ENCODE measurements at places on chromosomes 12 and 14.

DNA sequence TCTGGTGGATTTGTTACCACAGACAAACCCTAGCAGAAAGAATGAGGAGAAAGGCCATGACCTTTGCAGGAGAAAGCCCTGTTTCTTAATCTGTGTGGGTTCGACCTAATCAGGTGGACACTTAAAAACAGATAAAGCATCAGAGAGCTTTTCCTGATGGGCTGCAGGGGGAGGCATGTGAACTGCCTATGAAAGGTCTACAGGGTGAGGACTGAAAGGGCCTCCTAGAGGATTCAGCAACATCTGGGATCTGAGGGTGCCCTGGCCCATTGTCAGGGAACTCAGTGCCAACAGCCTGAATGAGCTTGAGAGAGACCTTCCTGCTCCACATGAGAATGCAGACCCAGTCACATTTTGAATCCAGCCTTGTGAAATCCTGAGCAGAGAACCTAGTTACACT lies 178.8 kb upstream of the DDHD1 start:
- no peaks in the 10 kb centered on the region for H3K4me1 ChIP-seq
- H3K4me3 ChIP-seq, result no peak overlapping the region
- no peaks in the 10 kb centered on the region for H3K27me3 ChIP-seq
- no peak overlapping the region for H3K27ac ChIP-seq
- no peak for DNase-seq

DNA sequence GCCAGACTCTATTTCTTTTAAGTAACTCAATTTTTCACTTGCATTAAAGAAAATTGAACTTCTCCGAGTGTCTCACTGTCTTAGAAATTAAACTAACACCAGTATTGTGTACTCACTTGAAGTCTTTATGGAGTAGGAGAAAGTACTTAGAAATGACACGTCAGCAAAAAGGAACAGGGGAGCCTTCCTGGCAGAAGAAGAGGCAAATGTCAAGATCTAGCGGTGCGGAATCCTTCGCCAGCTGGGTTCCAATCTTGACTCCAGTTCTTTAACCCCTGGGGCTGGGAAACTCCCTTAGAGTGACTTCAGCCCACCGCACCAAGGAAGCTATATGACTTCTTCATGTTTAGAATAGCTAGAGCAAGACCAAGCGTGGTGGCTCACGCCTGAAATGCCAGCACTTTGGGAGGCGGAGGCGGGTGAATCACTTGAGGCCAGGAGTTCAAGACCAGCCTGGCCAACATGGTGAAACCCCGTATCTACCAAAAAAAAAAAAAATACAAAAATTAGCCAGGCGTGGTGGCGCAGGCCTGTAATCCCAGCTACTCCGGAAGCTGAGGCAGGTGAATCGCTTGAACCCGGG lies 34.4 kb downstream of the WBP11 start:
- H3K4me3 ChIP-seq, result no peak overlapping the region
- peaks cover 38% of the 10 kb centered on the region for H3K4me1 ChIP-seq
- peak overlapping the region; percentile 91 for H3K27ac ChIP-seq
- H3K27me3 ChIP-seq, result no peaks in the 10 kb centered on the region
- peaks cover 13% of the 10 kb centered on the region for H3K36me3 ChIP-seq

GRCh38 chr14:44420226-44420625 lies 86.9 kb downstream of the FSCB start:
- H3K4me1 ChIP-seq, result no peaks in the 10 kb centered on the region
- no peak for DNase-seq
- no peaks in the 10 kb centered on the region for H3K27me3 ChIP-seq
- H3K36me3 ChIP-seq, result no peaks in the 10 kb centered on the region
- H3K27ac ChIP-seq, result no peak overlapping the region
- H3K4me3 ChIP-seq, result no peak overlapping the region

- no peaks in the 10 kb centered on the region for H3K36me3 ChIP-seq
- no peaks in the 10 kb centered on the region for H3K4me1 ChIP-seq
- H3K27me3 ChIP-seq, result no peaks in the 10 kb centered on the region
- H3K4me3 ChIP-seq, result no peak overlapping the region
- H3K27ac ChIP-seq, result no peak overlapping the region
Observed at GRCh38 chr14:84807673-84808072, 722.3 kb upstream of the FLRT2 start.

GRCh38 chr12:60594035-60594711 lies 998.3 kb downstream of the SLC16A7 start:
- H3K27ac ChIP-seq, result no peak overlapping the region
- DNase-seq, result no peak
- no peaks in the 10 kb centered on the region for H3K36me3 ChIP-seq
- no peak overlapping the region for H3K4me3 ChIP-seq

DNA sequence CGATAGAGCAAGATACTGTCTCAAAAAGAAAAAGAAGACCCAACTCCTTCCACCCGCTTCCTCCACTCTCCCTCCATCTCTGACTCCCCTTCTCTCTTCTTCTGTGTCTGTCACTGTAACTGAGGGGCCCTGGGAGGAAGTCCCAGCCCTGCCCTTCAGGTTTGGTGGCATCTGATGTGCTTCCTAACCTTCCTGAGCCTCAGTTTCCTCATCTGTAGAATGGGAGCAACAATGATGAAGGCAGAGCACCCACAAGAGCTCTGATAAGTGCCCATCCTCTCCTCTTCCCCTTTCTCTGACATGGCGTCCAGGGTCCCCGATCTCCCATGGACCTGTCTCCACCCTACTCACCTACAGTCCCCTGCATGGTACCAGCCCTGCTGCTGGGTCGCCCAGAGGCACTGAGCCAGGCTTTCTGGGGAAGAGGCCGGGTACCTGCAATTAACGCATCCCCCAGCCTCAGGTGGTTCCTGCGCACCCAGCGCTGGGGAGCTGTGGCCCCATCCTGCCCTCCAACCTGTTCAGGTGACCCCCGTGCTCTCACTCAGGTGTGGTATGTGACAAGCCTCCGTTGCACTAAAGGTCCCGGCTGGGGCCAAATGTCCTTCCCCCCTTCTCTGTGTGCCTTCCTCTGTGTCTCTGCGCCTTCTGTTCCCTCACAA lies 13.2 kb downstream of the FOXN4 start:
- no peak for DNase-seq
- H3K27me3 ChIP-seq, result no peaks in the 10 kb centered on the region
- no peak overlapping the region for H3K4me3 ChIP-seq
- H3K27ac ChIP-seq, result no peak overlapping the region

DNA sequence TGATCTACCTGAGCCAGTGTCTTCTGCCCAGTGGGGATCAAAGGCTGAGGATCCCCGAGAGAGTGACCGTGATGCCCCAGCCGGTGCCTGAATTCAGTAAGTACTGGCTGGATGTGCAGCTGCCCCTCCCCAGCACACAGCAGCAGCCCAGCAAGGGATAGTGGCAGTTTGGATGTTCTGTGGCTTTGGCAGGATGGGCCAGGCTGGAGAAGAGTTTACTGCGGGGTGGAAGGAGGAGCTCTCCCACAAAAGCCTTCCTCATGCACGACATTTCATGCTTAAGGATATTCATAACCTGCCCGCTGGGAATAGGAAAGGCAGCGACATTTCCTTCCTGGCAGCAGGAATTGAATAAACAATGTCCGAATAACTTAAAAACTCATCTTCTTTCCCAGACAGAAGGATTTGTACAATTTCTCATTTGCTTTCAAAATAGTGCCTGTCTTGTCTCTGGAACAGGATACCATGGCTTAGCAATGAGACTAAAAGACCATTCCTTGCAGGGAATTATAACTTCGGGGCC lies 135.6 kb upstream of the PRMT8 start:
- H3K4me1 ChIP-seq, result no peaks in the 10 kb centered on the region
- H3K27me3 ChIP-seq, result peaks cover 24% of the 10 kb centered on the region
- H3K27ac ChIP-seq, result no peak overlapping the region
- H3K4me3 ChIP-seq, result no peak overlapping the region
- DNase-seq, result no peak

GRCh38 chr14:106277503-106277902 lies 751.1 kb downstream of the TMEM121 start:
- peak; percentile 72 for DNase-seq
- H3K4me1 ChIP-seq, result peaks cover 72% of the 10 kb centered on the region
- peak overlapping the region; percentile 98 for H3K27ac ChIP-seq
- peaks cover 34% of the 10 kb centered on the region for H3K36me3 ChIP-seq

- peaks cover 17% of the 10 kb centered on the region for H3K27me3 ChIP-seq
- no peak within 1 kb of the TSS for H3K27ac ChIP-seq
- H3K4me3 ChIP-seq, result no peak within 1 kb of the TSS
- no peaks in the 10 kb centered on the region for H3K36me3 ChIP-seq
Observed at GRCh38 chr12:6383572-6384498, at the start of gene LTBR. Gene LTBR, plus strand, starts transcription at chr12:6384162. Its CDS starts 197 bp downstream, at chr12:6384359.

DNA sequence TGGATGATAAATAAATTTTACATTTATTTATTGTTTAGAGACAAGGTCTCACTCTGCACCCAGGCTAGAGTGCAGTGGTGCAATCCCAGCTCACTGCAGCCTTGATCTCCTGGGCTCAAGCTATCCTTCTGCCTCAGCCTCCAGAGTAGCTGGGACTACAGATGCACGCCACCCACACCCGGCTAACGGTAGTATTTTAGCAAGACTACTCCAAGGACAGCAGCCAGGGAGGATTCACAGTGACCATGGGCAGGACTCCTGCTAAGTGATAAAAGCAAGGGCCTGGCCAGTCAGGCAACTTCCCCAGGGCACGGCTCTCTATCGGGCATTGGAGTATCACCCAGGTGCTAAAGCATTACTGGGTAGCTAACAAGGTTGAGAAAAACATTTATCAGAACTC lies 55.4 kb downstream of the ARL6IP4 start:
- no peaks in the 10 kb centered on the region for H3K27me3 ChIP-seq
- peaks cover 12% of the 10 kb centered on the region for H3K4me1 ChIP-seq
- no peak for DNase-seq

DNA sequence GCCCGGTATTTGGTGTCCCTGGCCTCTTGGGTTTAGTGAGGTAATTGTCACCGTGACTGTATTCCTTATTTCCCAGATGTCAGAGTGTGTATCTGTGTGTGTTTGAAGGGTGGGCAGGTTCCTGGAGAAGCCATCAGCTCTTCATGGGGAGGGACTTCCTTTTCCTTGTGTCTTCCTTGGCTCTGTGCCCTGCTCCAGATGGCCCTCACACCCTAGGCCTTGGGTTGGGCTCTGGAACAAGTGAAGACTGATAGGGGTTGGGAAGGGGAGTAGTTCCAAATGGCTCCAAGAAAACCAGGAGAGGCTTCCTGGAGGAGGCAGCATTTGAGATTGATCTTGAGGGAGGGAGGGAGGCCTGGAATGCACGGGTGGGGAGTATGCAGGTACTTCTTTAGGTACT lies 43.8 kb upstream of the PRIMA1 start:
- no peaks in the 10 kb centered on the region for H3K36me3 ChIP-seq
- no peak overlapping the region for H3K27ac ChIP-seq
- H3K4me1 ChIP-seq, result no peaks in the 10 kb centered on the region
- H3K27me3 ChIP-seq, result peaks cover 7% of the 10 kb centered on the region

DNA sequence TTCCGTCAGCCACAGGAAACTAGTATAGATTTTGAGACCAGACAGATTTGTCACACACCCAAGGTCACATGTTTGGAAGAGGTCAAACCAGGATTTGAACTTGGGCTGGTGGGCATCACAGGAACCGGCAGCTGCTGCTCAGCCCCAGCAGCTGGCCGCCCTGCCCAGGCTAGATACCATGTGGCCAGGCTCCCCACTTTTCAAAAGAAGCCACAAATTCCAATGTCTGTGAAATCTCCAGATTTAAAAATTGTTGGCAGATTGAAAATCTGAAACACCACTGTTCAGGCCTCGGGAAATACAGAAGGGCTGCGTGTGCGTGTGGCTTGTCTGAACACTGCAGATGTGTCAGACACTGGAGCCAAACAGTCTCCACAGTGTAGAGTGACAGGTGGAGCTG lies 30.4 kb downstream of the MMAB start:
- no peak for DNase-seq
- no peaks in the 10 kb centered on the region for H3K27me3 ChIP-seq
- H3K4me1 ChIP-seq, result no peaks in the 10 kb centered on the region

DNA sequence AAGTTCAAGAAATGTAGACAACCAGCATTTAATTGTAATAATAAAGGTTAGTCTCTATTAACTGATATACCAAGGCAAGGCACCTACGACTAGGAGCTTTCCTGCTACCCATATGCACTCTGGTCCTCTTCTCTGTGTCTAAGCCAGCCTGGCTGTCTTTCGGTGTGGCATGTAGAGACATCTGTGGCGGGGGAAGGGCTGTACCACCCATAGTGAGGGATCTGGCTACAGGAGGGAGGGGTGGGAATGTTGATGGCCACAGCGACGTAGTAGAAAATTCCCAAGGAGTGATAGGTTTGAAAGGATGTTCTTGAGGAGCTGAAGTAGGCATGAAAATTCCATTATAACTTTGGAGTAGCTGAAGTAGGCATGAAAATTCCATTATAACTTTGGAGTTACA lies 344.2 kb downstream of the ATP23 start:
- no peak overlapping the region for H3K4me3 ChIP-seq
- no peaks in the 10 kb centered on the region for H3K36me3 ChIP-seq
- no peak for DNase-seq
- no peaks in the 10 kb centered on the region for H3K4me1 ChIP-seq

- no peak for DNase-seq
- H3K4me3 ChIP-seq, result no peak overlapping the region
- no peaks in the 10 kb centered on the region for H3K36me3 ChIP-seq
- peaks cover 6% of the 10 kb centered on the region for H3K27me3 ChIP-seq
- no peak overlapping the region for H3K27ac ChIP-seq
Observed at GRCh38 chr14:74593241-74593953, 18.6 kb downstream of the LTBP2 start.

GRCh38 chr12:26205941-26206340 lies 10.6 kb downstream of the SSPN start:
- DNase-seq, result no peak
- no peaks in the 10 kb centered on the region for H3K4me1 ChIP-seq
- H3K27me3 ChIP-seq, result peaks cover 3% of the 10 kb centered on the region
- H3K4me3 ChIP-seq, result no peak overlapping the region

GRCh38 chr12:93363841-93364297 lies 13.9 kb upstream of the NUDT4 start:
- peak overlapping the region; percentile 70 for H3K27ac ChIP-seq
- H3K27me3 ChIP-seq, result no peaks in the 10 kb centered on the region
- H3K4me1 ChIP-seq, result peaks cover 59% of the 10 kb centered on the region
- H3K36me3 ChIP-seq, result no peaks in the 10 kb centered on the region

- H3K27ac ChIP-seq, result no peak overlapping the region
- H3K27me3 ChIP-seq, result no peaks in the 10 kb centered on the region
- DNase-seq, result no peak
- H3K4me3 ChIP-seq, result no peak overlapping the region
Observed at GRCh38 chr14:32366256-32366879, 37.3 kb downstream of the AKAP6 start.

- peaks cover 15% of the 10 kb centered on the region for H3K4me1 ChIP-seq
- no peaks in the 10 kb centered on the region for H3K27me3 ChIP-seq
- DNase-seq, result no peak
- no peak overlapping the region for H3K4me3 ChIP-seq
Observed at GRCh38 chr12:117111386-117111785, 12.2 kb upstream of the TESC start.

GRCh38 chr12:51521554-51522276 lies 69.3 kb upstream of the SCN8A start:
- peaks cover 24% of the 10 kb centered on the region for H3K4me1 ChIP-seq
- H3K27me3 ChIP-seq, result no peaks in the 10 kb centered on the region
- DNase-seq, result no peak
- no peaks in the 10 kb centered on the region for H3K36me3 ChIP-seq

- no peaks in the 10 kb centered on the region for H3K27me3 ChIP-seq
- no peaks in the 10 kb centered on the region for H3K4me1 ChIP-seq
- no peak for DNase-seq
- no peak overlapping the region for H3K4me3 ChIP-seq
- no peak overlapping the region for H3K27ac ChIP-seq
Observed at GRCh38 chr14:66432334-66432733, 53.8 kb upstream of the CCDC196 start.
